GM12878 (cell line): ENCODE measurements at places on chromosomes 12 and 14. TPM values are rescaled to one million over a fixed set of nuclear protein-coding genes. Genes with fewer than 3 reads are reported as not detected.

The WSCD2 gene
- not detected in 2 replicates for total RNA-seq

The SLC6A13 gene
- total RNA-seq: 0.46 and 0.61 TPM in 2 replicates

- DNase-seq: no peak
Observed at GRCh38 chr12:4353785-4354208, 25.7 kb downstream of the FGF23 start.

The IL23A gene
- total RNA-seq: 4.3 and 4.7 TPM in 2 replicates

GRCh38 chr14:36304895-36305294 lies 15.5 kb downstream of the MBIP start:
- DNase-seq: no peak

DNA sequence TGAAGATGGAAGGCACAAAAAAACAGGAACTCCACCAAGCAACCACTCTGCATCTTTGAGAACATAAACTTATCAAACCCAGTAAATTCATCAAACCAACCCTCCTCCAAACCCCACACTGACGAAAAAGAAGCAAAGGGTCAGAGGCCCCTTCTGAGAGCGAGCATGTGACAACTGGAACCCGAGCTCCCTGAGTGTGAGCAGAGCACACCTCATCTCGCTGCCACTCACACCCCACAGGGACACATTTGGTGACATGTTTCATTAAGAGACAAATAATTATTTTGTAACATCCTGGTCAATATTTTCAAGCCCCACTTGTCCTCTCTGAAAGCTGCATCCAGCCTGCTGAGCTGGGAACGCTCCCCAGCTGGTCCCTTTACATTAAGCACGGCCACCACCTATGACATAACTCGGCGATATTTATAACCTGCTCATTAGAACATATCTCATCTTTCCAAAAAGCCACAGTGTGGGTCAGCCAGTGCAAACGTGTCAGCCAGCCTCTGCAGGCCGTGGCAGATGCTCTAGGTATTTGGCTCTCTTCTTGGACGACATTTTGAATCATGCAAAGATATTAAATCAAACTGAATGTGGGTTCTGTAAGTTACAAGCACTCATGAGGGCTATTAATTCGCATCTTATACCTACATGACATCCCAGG lies 120.1 kb downstream of the TTC7B start:
- DNase-seq: no peak

GRCh38 chr12:98758331-98758730 lies 113.2 kb downstream of the APAF1 start:
- DNase-seq: no peak

GRCh38 chr14:37655418-37655817 lies 60.0 kb downstream of the TTC6 start:
- DNase-seq: no peak

The GPRC5A gene
- total RNA-seq: 2.8 and 3.5 TPM in 2 replicates

The MIA2 gene
- total RNA-seq: 12.6 and 15.7 TPM in 2 replicates

DNA sequence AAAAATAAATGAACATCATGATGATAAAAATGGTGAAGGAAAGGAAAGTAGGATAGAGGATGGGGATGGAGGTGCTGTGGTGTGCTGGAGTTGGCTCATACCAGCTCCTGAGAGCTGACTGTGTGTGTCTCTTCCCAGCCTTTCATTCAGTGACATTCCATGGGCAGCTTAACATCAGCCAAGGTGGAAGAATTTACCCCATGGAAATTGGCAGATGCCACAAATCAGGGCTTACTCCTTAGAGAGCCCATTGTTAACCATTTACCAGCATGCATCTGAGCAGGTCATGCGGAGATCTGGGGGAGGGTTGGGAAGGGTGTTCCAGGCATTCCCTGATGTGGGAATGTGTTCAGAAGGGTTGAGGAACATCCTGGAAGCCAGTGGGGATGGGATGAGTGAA lies 164.7 kb upstream of the MYL2 start:
- no peak for DNase-seq

DNA sequence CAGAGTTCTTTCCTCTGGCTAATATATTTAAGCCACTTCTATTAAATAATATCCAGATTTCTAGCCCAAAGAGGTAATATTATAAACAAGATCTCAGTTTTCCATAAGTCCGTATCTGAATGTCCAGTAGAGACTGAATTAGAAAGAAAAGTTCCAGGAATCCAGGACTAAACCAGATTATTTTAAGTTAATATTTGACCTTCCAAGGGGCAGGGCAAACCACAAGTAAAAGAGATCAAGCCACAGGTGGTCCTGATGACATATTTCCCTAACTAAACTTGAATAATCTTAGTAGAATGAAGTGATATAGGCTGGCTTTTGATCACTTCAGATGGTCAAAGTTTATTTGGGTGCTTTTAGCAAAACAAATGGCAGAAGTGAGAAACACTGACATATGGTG lies 43.3 kb upstream of the E2F7 start:
- DNase-seq: no peak

GRCh38 chr12:118060301-118061010 lies 523 bp downstream of the WSB2 start:
- DNase-seq: no peak

The TEX52 gene
- not detected in 2 replicates for total RNA-seq

- DNase-seq: no peak
Observed at GRCh38 chr12:77584860-77585259, 245.8 kb upstream of the NAV3 start.

GRCh38 chr12:122399592-122400373 lies 22.7 kb downstream of the CLIP1 start:
- DNase-seq: no peak

The KCNMB4 gene
- 0.13 and 0.21 TPM in 2 replicates for total RNA-seq

- DNase-seq: no peak
Observed at GRCh38 chr12:111353603-111354295, 15.1 kb downstream of the PHETA1 start.

The RD3L gene
- total RNA-seq: not detected in 2 replicates

GRCh38 chr14:95362138-95362494 lies 42.4 kb upstream of the CLMN start:
- DNase-seq: no peak

DNA sequence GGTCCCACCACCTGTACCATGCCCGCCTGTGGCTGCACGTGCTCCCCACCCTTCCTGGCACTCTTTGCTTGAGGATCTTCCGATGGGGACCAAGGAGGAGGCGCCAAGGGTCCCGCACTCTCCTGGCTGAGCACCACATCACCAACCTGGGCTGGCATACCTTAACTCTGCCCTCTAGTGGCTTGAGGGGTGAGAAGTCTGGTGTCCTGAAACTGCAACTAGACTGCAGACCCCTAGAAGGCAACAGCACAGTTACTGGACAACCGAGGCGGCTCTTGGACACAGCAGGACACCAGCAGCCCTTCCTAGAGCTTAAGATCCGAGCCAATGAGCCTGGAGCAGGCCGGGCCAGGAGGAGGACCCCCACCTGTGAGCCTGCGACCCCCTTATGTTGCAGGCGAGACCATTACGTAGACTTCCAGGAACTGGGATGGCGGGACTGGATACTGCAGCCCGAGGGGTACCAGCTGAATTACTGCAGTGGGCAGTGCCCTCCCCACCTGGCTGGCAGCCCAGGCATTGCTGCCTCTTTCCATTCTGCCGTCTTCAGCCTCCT lies 1.1 kb downstream of the INHBE start:
- DNase-seq: no peak

- DNase-seq: no peak
Observed at GRCh38 chr12:3805077-3805476, 52.2 kb upstream of the CRACR2A start.

DNA sequence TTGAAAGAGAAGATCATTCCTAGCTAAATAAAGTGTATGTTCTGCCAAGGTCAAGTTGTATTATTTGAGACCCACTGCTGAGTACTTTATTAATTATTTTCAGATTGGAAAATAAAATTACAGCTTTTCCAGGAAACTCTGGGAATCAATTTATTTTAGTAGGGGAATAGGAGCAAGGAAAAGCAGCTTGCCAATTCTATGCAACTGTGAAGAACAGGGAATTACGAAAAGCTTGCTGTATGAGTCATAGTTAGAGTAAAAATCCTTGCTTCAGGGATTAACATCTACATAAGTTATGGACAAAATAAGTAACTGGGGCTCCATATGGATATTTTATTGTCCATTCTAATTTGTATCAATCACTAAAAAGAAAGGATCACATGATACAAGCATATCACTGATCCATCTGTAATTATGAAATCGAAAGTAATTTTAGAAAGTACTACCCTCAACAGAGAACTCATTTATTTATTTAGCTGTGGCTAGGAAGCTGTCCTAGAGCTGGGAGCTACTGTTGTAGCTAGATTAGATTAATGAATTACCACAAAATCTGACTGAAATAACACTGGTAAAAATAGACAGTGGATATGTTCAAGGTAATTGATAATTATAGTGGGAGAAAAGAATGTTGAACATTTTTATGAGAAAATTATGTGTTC lies 303.5 kb upstream of the NPAS3 start:
- no peak for DNase-seq

DNA sequence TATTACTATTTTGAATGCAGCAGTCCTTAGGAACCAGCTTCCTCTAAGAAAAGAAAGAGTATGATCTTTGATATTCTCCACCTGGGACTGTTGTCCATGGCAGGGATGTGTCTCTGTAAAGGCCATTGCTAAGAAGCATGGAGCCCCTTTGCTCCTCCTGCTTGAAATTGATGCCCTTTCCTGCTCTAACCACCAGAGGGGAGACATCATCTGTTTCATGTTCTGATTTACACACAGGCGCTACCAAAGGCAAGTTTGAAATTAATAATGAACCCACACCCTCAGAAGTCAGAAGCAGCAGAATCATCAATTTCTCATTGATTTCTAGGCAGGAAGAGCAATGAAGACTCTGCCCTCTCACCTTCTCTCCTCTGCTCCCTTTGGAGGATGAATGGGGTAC lies 253.8 kb downstream of the RMST start:
- no peak for DNase-seq

- peak; percentile 86 for DNase-seq
Observed at GRCh38 chr12:401235-402028, at the start of gene CCDC77. TSS of gene CCDC77 (plus strand) at chr12:401644. CDS start at chr12:409384, 7,740 bp downstream.

The BATF gene
- 99.8 and 107 TPM in 2 replicates for total RNA-seq

- no peak for DNase-seq
Observed at GRCh38 chr12:94187361-94187760, 39.0 kb downstream of the PLXNC1 start.

DNA sequence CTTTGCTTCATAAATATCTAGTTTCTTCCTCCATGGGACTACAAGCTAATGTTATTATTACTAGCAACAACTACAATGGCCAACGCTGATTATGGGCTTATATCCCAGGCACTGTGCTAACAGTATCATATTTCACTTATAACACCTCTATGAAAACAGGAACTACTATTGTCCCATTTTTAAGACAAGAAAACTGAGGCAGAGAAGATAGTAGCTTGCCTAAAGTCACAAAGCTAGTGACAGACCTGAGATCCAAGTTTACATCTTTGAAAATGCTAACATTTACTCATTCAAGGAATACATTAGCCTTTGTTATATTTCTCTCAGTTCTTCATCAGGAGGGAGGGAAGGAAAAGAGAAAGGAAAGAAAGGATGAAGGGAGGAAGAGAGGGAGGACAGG lies 32.8 kb downstream of the GIT2 start:
- DNase-seq: no peak

DNA sequence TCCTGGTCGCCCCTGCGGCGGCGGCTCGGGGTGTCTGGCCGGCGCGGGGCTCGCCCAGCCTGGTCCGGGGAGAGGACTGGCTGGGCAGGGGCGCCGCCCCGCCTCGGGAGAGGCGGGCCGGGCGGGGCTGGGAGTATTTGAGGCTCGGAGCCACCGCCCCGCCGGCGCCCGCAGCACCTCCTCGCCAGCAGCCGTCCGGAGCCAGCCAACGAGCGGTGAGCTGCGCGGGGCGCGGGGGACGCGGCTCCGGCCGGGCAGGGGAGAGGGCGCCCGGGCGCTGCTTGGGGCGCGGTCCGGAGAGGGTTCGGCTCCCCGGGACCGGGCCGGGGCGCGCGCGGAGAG lies at the start of gene LGALS3:
Gene LGALS3, plus strand, starts transcription at position 167 of the 342 bp plus-strand sequence. CDS start 8,122 bp downstream, outside the sequence.
- DNase-seq: no peak

The RND1 gene
- total RNA-seq: 3.8 and 4.2 TPM in 2 replicates

- DNase-seq: peak; percentile 61
Observed at GRCh38 chr12:32134101-32134888, 27.6 kb downstream of the BICD1 start.

- no peak for DNase-seq
Observed at GRCh38 chr14:104692939-104693315, 3.5 kb downstream of the INF2 start.
